D721Med (cell line): ENCODE measurements at places on chromosomes 3 and 15.

DNA sequence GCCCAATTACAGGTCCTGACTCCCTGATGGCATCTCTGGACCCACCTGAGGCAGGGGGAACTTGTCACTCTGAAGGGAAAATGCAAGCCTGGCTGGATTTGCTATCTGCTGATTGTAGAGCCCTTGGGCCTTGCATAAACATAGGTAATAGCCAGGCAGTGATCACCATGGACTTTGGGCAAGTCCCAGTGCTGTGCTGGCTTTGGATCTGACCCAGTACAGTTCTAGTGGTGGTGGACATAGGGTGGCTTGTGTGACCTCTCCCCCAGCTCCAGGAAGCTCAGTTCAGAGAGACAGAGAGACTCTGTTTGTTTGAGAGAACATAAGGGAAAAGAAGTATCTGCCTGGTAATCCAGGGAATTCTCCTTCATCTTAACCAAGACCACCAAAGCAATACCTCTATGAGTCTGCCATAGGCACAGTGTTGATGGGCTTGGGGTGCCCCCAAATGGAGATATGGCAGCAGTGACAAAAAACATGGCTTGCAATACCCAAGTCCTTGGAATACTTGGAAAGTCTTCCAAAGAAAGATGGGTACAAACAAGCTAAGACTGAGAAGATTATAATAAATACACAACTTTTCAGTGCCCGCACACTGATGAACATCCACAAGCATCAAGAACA is 348.5 kb downstream of the PYDC2 start:
- no peak for DNase-seq

- DNase-seq = no peak
Measured at GRCh38 chr3:57160765-57161538, 4.2 kb downstream of the IL17RD start.

DNA sequence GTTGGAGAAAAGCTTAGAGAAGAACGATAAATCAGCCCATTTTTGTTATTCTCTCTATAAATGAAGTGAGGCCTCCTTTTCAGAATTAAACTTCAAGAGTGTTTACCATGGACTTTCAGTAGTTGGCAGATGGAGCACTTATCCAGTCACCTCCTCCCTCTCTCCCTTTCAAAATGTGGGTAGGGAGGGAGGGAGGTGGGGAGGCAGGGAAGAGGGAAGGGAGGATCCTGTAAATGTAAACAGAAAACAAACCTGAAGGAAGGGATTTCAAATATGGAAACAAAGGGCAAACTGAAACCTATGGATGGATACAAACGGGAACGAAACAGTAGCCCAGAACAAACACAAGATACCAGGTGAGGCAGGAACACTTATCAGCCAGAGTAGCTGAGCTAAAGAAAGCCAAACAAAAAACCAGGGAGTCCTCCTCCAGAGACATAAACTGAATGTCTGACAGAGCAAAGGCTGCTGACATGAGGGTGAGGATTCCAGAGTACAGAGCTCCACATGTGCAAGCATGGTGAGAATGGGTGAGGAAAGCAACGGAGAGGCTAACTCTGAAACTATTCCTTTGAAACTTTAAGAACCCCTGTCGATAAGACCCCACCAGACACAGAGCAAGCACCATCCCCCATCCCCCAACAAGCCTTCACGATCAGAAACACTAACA is 41.0 kb upstream of the GP5 start:
- DNase-seq = no peak

DNA sequence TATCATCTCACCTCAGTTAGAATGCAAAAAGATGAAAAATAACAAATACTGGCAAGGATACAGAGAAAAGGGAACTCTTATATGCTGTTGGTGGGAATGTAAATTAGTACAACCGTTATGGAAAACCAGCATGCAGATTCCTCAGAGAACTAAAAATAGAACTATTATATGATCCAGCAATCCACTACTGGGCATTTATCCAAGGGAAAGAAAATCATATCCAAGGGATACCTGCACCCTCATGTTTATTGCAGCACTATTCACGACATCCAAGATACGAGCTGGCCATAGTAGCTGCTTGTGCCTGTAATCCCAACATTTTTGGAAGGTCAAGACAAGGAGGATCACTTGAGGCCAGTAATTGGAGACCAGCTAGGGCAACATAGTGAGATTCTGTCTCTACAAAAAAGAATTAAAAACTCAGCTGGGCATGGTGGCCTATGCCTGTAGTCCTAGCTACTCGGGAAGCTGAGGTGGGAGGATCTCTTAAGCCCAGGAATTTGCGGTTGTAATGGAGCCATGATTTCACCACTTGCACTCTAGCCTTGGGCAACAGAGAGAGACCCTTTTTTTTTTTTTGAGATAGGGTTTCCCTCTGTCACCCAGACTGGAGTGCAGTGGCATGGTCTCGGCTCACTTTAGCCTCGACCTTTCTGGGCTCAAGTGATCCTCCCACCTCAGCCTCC is 26.6 kb downstream of the USP50 start:
- DNase-seq = no peak

- no peak for DNase-seq
Measured at GRCh38 chr3:181880331-181880730, 168.6 kb downstream of the SOX2 start.

DNA sequence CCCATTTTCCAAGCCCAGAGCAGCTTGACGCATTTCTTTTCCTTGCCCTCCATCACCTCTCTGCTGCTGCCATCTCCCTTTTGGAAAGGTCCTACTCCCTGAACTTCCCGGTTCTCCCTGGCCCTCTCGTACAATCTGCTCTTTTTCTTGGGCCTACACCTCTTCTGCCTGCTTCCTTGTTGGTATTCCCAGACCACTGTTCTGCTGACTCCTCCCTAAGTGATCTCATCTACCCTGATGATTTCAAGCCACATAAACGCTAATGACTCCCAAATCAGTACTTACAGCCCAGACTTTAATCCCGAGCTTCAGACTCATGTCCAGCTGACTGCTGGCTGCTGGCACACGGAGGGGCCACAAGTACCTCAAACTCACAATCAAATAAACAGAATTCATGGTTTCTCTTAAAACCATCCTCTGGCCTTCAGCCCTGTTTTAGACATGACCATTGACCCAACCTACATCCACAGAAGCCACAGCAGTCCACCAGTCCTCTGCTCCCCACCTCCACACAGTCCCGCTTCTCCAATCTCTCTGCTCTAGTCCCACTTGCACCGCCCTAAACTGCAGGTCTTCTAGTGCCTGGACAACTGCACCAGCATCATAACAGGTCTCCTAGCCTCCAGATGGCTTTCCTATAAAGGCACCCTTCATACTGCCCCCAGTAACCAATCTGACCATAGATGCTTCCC is 57.6 kb downstream of the AAGAB start:
- no peak for DNase-seq

- DNase-seq = no peak
Measured at GRCh38 chr15:40550341-40551037, 14.4 kb downstream of the CCDC32 start.

- DNase-seq = no peak
Measured at GRCh38 chr3:152853196-152853595, 18.3 kb downstream of the P2RY1 start.

DNA sequence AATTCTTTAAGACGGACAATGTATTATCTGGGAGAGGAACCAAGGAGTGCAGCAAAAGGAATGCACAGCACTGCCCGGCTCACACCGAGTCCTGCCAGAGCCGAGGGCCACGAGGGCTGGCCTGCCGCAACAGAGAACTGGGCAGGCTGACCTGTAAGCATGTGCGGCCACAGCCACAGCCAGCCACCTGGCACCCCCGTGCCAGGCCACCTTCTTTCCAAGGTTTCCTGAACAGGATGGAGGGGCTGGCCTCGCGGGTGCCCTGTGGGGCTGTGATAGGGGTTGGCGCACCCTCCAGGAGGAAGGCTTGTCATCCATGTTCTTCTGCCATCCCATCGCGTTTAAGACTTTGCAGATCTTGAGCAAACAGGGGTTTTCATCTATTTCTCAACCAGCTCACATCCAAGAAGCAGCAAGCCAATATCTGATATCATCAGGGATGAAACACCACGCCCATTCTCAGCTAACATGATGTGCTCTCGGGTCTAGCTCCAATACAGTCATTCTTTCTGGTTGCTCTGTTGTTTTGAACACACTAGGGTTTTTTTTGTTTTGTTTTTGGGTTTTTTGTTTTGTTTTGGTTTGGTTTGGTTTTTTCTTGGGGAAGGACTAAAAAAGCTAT is 10.2 kb downstream of the CA12 start:
- DNase-seq = no peak

- DNase-seq = no peak
Measured at GRCh38 chr3:45537970-45538640, 56.4 kb upstream of the LIMD1 start.

DNA sequence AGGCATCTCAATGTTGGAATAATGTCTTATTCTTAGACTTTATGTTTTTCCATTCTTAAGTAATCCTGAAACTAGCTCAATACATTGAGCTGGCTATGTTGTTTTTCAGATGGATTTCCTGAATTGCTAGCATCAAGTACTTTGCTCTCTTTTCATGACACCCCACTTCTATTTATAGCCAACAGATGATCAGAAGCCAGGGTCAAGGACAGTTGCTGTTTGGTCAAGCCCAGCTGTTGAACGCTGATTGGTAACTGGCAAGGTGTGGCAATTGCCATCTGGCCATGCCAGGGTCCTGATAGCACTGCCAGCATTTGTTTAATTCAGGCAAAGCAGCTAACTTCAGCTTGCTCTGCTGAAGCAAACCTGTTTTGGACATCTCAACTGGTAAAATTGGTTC is 46.2 kb upstream of the PLCL2 start:
- DNase-seq = no peak

- DNase-seq = no peak
Measured at GRCh38 chr15:63715818-63716217, 117.9 kb downstream of the HERC1 start.
